ENCODE measurements at places on chromosomes 4 and X. TPM values are rescaled to one million over a fixed set of nuclear protein-coding genes. Genes with fewer than 3 reads are reported as not detected.

Gene SRPX2
- 11.0 TPM for total RNA-seq

Gene IL21
- total RNA-seq: not detected

Gene FAT1
- total RNA-seq: 111 TPM

Gene NLGN4X
- total RNA-seq: under 0.01 TPM

Gene ADAMTS3
- total RNA-seq: 0.68 TPM

Gene PPP4R3C
- total RNA-seq: 0.10 TPM

Gene CLNK
- not detected for total RNA-seq

Gene OPRPN
- not detected for total RNA-seq

Gene PDGFRA
- total RNA-seq: 18.0 TPM

Gene HSD17B13
- total RNA-seq: 0.49 TPM

Gene FAAH2
- not detected for total RNA-seq

Gene EDA2R
- 0.72 TPM for total RNA-seq
